Stimulated activated CD8-positive, alpha-beta memory T cell treated with anti-CD3 and anti-CD28 coated beads, Interleukin-4, amount 100 ng/mL, for 4 hours (primary cell): ENCODE measurements at places on chromosomes 5 and 9.

DNA sequence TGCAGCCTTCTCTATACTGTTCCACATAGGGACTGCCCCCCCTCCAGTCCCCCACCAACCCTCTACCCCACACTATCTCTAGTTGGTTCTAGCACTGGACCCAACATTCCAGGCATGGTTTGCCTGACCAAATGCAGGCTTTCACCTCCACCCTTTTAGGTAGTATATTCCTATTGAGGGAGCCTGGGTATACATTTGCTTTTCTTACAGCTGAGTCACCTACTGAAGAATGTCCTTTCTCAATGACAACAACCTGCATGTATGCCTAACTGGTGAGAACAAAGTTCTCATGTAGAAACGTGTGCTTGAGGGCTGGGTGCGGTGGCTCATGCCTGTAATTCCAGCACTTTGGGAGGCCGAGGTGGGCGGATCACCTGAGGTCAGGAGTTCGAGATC lies 8.2 kb downstream of the TNIP1 start:
- no peak for DNase-seq

DNA sequence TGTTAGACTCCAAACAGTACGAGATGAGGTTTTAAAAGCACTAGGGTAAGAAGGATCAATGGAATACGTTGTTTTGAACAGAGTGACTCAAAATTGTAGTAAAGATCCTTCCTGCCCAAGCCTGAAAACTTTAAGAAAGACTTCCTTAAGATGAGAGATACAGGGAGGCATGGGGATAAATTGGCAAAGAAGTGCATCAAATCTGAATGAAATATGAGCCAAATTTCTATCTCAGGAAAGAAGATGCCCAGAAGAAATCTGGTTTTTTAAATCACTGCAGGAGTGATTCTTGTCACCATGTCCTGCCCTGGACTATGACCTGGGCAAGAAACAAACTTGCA lies 14.9 kb downstream of the FCN2 start:
- DNase-seq, result no peak

DNA sequence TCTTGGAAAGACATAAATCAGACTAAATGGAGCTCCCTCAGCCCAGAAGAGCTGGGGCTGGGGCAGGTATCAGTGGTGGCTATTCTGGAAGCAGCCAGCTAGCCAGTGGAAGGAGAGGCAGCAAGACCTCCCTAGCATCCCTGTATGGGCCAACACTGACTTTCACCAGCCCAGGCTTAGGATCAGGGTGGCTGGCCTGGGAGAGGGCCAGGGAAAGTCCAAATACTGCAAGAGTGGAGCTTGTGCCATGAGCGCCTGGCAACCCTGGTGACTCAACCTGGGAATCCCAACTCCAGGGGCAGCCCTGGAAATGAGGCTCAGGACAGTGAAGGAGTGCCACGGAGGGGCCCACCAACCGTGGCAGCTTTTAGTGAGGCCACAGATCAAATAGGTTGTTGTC lies 7.6 kb upstream of the IRF1 start:
- no peak for DNase-seq

GRCh38 chr9:33167972-33168461 lies 881 bp upstream of the B4GALT1 start:
- no peak for DNase-seq

GRCh38 chr9:21265421-21266189 lies 25.8 kb upstream of the IFNA14 start:
- DNase-seq, result no peak

DNA sequence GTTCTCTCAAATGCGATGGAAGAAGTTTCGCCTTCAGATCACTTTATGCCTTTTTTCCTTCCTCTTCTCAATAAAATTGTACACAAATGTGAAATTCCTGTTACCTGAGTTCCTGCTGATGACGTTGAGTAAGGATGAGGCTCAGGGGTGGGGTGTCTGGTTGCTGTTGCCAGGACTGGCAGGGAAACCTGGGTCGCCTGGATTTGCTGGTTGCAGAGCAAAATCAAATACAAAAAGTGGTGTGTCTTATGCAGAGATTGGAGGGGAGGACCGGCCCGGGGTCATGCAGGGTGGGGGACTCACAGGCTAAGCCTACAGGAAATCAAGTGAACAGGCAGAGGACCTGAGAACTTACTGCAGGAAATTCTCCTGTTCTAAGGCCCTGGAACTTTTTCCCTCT lies 39.2 kb downstream of the ANXA2R start:
- no peak for DNase-seq

DNA sequence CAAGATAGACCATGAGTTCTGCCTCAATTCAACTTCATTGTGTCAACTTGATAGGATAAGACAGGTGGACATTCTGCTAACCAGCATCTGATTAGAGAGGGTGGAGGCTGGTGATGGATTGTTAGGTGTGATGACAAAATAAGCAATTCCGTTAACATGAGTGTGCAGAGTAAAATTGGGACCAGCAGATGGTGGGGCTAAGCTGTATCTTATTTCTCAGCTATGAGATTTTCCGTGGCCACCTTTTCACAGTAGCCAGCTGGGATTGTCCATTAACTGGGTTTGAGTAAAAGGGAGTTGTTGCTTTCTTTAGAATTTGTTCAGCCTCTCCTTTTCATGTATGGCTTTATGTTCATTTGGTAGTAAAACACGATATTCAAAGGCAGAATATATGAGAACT lies 28.8 kb upstream of the TAL2 start:
- no peak for DNase-seq

DNA sequence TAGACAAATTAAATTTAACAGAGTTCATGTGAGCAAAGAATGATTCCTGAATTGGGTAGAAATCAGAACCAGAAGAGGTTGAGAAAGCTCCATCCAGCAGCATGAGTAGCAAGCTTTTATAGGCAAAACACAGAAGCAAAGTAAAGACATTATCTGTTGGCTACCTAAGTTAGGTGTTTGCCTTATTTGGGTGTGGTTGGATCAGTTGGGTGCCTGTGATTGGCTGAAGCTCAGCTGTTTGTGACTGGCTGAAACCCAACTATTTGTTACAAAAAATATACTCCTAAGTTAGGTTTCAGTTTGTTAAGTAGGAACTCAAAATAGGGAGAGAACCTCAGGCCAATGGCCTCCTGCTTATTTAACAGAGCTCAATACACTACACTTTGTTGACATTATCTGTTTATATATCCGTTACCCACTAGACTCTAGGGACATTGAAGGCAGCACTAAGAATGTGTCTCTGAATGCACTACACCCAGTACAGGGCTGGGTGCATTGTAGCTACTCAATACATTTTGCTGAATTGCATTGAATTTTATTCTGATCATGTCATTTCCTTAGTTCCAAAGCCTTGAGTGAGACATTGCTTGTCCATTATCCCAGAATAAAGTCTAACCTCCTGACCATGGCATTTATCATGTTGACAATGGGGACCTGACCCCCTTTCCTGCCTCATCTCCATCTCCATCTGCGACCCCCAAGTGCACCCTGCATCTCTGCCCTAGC lies 98.7 kb downstream of the CCDC192 start:
- no peak for DNase-seq

DNA sequence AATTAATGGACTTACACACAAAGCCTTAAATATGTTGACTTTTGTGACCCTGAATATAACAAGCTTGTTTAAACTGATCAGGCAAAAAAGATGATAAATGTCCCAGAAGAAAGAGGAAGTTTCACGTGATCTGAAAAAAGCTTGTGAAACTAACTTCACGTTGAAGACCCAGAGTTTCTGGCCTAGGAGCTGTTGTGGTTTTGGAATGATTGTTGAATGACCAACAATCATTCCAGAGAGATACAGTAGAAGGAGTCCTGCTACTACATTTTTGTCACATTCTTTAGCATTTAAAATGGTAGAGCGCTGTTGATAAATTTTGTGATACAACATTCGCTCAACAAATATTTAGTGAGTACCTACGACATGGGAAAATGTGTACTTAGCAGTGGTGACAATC lies 143.1 kb upstream of the FBN2 start:
- DNase-seq, result no peak

DNA sequence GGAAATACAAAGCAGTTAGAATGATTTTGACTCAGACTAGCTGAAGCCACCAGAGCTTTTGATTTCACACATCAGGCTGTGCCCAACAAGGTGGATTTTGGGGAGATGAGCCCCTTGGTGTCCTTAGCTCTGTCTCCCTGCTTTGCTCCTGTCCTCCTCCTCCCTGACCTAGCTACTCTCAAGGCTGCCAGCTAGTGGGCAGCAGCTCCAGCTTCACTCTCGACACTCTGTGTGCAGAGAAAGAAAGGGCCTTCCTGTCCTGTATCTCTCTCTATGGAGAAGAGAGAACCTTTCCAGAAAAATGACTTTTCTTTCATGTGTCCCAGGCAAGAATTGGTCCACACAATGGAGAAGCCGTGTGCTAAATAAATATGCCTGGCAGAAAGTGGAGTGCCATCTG lies 446.2 kb downstream of the SEMA5A start:
- no peak for DNase-seq

DNA sequence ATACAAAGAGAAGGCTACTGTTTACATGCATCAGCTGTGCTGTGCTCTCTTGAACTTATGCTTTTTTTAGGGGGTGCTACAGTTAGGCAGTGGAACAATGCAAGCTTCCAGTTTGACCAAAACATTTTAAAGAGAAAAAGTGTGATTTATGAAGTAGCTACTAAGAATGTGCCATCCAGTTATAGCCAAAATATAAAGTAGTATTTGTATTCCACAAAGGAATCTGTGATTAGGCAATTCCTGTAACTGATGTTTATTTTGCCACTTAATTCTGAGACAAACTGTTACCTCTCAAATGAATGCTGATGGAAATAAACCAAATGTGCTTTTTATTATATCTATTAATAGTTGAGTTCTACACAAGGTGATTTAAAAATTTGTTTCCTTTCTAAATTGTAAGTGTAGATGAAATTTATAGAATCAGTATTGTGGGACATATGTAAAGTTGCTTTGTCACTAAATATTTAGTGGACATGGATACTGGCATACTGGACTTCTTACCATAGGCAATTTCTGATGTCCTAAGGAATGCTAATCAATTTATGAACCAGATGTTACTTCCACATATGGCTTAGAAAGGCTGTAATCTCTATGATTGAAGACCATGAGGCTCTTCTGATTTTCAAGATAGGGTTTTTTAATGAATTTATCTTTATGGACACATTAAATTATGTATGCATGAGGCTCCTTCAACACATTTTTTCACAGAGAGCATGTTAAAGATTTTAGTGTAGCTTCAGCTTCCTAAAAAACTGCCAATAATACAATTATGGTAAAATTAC lies 410.2 kb downstream of the PRR16 start:
- no peak for DNase-seq

DNA sequence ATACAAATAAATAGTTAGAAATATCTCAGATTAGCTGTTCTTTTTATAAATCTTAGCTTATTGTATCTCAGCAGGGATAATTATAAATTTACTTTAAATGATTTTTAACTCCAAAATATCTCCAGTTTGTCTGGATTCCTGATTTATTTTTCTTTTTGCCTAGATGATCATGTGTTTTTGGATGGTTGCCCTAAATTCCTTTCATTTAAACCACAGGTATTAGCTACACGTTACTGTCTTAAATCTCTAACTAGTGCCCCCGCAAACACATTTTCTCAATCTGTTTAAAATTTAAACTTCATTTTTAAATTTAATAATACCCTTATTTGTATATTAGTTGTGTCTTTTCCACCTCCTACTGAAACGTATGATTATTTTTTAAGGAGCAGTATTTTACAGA lies 5.6 kb downstream of the FER start:
- DNase-seq, result no peak

DNA sequence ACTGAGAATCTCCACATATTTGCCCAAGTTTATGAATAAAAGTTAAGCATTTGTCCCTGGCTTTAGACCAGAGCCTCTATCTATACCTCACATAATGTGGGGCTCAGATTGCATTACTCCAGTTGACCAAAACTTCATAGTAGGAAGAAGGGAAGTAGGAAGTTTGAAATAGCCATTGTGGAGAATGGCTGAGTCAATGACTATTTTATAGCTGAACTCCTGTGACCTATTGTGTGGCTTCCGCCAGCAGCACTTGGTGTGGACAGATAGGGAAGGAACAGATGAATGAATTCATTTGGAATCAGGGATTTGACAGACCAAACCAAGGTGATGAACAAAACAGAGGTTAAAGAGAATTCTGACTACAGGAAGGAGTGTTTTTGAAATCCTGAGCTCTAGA lies 92.9 kb upstream of the LPAR1 start:
- no peak for DNase-seq

- no peak for DNase-seq
These were observed 153.2 kb upstream of the MAST4 start for GRCh38 chr5:66442951-66443445.

DNA sequence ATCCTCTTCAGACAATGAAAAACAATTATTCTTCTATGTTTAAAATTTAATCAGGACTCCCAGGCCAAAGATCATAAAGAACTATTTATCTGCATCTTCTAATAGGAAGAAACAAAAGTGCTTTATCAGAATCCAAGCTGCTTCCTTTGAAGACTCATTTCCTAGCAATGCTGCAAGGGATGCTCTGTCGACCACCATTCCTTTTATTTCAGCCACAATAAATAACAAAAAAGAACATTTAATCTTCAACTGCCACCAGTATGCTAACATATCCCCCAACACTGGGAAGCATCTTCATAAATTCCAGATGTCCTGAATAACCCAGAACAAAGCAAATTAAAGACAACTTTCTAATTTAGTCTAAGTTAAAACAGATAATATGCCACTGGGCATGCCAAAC lies 68.7 kb downstream of the PKD2L2 start:
- DNase-seq, result no peak

DNA sequence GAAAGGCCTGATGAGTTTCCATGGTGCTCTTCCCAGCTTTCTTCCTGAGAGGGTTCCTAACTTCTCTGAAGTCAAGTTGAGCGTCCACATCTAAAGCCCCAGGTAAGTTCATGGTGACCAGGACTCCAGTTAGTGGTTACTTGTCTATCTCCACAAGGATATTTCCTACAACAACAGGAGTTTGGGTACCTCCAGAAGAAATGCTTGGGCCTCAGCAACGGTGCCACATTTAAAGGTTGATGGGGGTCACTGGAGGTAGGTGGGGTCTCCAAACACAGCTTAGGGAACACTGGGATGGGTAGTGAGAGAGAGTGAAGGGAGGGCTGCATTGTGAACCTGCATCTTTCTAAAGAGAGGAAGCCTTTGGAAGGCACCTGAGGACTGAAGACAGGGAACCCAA lies 123.4 kb downstream of the BOD1 start:
- DNase-seq, result no peak

DNA sequence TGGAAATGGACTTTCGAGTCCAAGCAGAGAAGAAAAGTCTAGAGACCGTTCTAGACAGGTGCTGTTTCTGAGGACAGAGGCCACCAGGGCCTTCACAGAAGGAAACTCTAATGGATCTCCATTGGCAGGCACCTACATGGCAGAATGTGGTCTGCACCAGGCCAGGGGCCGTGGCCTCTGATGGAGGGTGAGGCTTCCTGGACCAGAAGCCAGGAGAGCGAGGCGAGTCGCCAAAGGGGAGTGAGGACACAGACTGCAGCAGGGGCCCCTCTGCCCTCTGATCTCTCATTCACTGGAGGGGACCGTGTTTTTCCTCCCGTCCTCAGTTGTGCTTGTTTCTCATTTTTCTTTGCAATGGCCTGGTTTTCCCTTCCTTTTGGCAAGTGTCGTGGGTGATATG lies 41.1 kb downstream of the ALG2 start:
- no peak for DNase-seq
